ENCODE measurements at places on chromosomes 7 and 10.

GRCh38 chr10:1667392-1667791, 69.9 kb downstream of the ADARB2 start:
- no peak for DNase-seq

DNA sequence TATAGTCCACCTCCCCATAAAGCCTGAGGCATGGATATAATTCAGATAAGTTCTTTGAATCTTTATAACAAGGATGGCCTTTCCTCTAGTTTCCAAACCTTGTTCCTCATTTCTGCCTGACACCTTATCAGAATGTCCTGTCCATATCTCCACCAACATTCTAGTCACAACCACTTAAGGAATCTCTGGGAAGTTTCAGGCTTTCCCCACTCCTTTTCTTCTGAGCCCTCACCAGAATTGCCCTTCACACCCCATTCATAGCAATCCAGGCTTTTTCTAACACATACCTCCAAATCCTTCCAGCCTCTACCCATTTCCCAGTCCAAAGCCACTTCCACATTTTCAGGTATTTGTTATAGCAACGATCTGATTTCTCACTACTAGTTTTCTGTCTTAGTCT, 18.0 kb upstream of the DIP2C start:
- no peak for DNase-seq

DNA sequence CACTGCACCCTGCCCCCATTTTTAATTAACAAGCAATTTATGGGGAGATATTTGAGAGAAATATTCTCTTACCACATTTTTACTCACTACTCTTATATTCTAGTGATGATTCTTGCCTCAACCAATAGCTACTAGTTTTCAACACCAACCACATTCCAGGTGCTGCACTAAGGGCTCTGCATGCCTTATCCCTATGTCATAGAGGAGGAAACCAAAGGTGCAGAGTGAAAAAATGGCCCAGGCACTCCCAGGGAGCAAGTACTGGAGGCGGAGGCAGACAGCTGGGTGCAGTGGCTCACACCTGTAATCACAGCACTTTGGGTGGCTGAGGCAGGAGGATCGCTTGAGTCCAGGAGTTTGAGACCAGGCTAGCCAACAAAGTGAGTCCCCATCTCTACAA, 35.5 kb upstream of the TPST1 start:
- DNase-seq, result no peak

DNA sequence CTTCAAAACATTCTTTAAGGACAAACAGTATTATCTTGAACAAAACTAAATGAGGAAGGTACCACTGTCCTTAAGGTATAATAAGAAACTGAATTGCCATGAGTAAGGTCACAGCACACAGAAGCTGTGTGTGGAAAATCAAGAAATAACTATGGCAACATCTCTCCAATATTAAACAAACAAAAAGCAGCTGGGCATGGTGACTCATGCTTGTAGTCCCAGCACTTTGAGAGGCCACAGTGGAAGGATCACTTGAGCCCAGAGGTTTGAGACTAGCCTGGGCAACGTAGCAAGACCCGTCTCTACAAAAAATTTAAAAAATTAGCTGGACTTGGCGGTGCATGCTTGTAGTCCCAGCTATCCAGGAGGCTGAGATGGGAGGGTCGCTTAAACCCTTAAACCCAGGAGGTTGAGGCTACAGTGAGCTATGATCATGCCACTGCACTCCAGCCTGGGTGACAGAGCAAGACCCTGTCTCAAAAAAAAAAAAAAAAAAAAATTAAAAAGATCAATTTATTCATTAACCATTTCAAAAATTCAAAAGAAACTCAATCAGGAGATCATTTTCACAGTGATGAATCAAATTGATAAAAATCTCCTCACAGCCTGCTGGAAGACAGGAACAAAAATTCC, 195.4 kb downstream of the SKIDA1 start:
- no peak for DNase-seq

GRCh38 chr7:23373151-23374004, 74.2 kb downstream of the MALSU1 start:
- DNase-seq, result no peak

DNA sequence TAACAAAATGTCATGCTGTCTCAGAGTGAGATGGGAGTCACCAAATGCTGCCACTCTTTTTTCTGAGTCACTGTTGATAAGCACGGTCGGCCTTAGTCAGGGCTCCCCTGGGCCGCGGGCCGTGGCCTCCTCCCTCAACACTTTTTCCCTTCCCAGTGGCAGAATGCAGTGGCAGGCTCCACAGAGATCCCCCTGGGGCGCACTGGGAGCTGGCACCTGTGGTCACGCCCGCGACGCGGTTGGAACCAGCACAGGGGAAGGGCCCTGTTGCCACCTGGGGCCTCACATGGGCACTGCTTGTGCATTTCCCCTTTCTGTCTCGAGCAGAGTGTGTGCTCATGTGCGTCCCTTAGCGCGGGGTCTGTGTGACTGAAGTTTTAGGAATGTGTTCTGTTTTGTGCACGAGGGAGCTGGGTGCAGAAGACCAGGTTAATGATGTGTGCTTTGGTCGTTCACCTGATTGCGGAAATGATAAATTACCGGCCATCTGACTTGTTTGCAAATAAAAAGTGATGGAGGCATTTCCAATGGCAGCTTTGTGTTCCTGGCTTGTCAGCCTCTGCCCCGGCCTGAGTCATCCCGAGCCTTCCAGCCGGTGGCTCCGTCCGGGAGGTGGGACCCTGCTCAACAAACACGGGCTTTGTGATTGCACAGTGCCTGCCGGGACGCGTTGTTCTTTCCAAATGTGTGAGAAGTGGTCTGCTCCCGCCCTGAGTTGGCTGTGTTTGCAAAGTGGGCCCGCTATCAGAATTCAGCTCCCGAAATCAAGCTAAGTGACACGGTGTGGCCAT, 100.7 kb downstream of the NKX6-2 start:
- peak; percentile 55 for DNase-seq

DNA sequence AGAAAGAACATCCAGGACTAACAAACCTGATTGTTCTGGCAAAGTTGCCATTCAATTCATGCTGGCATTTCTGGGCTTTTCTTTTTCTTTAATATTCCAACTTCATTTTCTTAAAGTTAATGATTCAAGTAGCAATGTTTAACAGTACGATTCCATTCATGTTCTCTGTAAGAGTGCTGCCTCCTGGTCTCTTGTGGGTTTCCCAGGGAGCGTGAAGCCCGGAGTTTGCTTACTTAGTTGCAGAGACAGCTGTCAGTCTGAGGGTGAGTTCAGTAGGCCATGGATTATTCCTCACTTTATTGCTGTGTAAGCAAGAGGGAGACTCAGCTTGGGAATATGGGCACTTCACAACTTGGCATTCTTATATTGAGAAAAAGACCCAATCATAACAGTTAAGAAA, 142.2 kb downstream of the TWIST1 start:
- DNase-seq, result no peak

- DNase-seq, result no peak
Measured at GRCh38 chr10:43304687-43305333, 37.9 kb upstream of the RASGEF1A start.

DNA sequence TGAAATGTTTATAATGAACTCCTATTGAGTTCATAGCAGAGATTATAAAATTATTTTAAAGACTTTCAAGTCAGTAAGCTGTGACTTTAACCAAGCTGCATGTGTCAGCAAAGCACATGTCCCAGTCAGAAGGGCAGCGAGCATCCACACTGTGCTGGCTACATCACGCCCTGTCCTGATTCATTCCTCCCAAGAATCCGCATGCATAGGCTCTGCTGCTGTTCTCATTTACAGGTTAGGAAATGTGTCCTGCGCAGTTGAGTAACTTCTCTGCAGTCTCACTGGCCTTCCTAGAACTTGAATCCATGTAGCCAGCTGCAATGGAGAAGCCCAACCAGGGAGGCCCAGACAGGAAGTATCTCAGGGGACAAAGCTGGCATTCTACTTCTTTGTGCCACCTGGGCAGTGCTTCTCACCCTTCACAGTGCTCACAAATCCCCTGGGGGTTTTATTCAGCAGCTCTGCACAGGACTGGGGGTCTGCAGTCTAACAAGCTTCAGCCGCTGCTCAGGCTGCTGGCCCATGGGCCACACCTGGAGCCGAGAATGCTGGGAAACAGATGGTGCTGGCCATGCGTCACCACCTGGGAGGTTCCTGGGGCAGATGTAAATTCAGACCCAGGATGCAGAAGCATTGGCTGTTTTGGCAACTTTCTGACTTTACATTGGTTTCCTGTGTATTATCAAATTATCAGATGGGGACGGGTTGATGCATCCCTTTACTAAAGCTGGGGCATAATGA, 192.8 kb upstream of the GDF10 start:
- DNase-seq, result no peak

DNA sequence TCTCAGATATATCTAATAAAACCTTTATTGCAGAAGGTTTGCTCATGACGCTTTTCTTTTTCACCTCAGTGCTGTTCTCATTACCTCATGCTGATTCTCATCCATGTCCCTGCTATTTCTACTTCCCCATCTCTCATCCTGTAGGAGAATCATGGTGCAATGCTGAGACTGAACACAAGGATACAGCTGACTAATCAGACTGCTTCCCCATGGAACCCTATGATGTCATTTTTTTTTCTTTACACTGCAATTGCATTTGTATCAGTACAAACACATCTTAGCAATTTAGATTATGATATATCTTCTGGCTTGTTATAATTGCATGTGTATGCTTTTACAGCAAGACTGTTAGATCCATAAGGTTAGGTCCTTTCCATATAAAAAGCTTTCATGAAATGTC, 93.7 kb downstream of the SEMA3A start:
- no peak for DNase-seq

DNA sequence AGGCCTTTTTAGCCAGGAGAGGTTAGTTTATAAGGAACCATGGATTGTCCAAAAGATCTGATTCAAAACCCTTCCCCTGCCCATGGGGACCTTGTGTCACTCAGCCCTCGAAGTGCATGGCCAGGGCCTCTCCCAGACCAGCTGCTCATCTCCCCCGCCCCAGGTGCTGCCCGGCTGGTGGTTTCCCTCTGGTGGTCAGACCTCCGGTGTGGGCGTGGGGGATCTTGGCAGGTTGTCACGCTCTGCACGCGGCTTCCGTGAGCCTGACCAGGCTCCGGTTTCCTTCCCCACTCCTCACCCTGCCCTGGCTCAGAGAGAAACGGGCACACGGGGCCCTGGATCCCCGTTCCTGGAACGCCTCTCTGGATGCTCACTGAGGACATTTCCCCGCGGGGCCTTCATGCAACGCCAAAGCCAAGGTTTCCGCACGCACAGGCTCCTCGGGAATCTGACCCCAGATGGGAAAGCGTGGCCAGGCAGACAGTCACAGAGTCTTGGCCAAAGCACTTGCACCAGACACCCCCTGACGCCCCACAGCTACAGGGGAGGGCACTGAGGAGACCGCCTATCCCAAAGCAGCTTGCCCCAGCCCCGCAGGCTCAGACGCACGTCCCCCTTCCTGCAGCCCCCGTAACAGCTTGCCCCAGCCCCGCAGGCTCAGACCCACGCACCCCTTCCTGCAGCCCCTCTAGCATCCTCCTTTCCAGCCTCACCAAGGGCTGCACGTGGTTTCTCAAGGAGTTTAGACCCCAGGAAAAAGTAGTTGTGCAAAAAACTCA, 7.8 kb upstream of the DIP2C start:
- DNase-seq, result no peak

DNA sequence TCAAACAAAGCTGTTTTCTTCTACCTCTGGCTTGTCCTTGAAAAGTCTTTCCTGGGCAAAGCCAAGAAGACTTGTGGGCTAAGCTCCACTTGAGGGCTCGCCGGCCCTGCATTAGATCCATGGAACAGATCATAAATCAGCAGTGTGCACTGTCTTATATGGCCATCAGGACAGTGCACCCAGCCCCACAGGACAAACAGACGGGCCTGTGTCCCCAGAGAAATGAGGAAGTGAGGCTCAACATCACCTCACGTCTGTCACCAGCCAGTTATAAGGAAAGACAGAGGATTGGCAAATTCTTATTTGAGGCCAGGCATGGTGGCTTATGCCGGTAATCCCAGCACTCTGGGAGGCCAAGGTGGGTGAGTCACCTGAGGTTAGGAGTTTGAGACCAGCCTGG, 12.3 kb upstream of the IFT22 start:
- no peak for DNase-seq

DNA sequence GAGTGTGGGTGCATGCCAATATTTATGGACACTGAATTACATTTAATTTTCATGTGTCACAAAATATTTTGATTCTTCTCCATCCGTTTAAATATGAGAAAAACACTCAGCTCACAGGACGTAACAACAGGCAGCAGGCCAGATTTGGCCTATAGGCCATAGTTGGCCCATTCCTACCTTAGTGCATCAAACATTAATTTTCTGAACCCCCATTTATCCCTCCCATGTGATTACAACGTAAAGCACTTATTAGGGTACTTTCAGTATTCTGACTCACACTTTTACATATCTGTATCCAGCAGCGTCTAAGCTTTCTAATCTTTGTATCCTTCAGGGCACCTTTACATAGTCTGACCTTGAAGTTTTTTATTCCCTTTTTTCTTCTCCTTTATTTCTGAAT, 4.0 kb downstream of the IDI1 start:
- no peak for DNase-seq

- no peak for DNase-seq
Measured at GRCh38 chr10:97905276-97905675, 55.6 kb downstream of the GOLGA7B start.

- no peak for DNase-seq
Measured at GRCh38 chr10:77289790-77290189, 347.8 kb downstream of the KCNMA1 start.

GRCh38 chr7:42002654-42003053, 234.4 kb downstream of the GLI3 start:
- no peak for DNase-seq

- DNase-seq, result no peak
Measured at GRCh38 chr10:116720241-116720643, 22.1 kb downstream of the HSPA12A start.

DNA sequence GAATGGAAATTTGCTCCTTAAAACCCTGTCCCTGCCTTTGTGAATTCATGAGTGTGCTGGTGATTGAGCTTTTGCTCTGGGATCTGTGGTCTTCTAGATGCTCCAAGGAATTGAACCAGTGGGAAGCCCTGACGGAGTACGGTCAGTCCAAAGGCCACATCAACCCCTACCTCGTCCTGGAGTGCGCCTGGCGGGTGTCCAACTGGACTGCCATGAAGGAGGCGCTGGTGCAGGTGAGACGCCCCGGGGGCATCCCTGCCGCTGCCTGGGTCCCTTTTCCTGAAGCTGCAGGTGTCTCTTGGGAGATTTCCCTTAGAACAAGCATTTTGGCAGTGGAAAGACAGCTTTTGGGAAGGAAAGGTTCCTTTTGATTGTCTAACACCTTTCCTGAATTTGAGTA, 100.3 kb downstream of the TRRAP start:
- no peak for DNase-seq

DNA sequence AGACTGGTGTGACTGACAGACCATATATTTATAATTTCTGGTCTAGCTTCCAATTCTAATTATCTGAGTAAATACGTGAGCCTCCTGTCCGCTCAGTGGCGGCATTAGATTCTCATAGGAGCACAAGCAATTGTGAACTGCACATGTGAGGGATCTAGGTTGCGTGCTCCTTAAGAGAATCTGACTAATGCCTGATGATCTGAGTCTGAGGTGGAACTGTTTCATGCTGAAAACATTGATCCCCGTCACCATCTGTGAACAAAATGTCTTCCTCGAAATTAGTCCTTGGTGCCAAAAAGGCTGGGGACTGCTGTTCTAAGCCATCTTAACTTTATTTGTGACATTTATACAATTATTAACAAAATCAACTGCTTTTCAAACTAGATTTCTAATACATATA, 164.7 kb upstream of the MEOX2 start:
- no peak for DNase-seq
